ENCODE measurements at places on chromosomes 6 and 20.

- no peak for DNase-seq
Observed at GRCh38 chr6:136955123-136955522, 33.0 kb downstream of the SLC35D3 start.

- no peak for DNase-seq
Observed at GRCh38 chr20:4835244-4836177, 113.8 kb downstream of the PRND start.

DNA sequence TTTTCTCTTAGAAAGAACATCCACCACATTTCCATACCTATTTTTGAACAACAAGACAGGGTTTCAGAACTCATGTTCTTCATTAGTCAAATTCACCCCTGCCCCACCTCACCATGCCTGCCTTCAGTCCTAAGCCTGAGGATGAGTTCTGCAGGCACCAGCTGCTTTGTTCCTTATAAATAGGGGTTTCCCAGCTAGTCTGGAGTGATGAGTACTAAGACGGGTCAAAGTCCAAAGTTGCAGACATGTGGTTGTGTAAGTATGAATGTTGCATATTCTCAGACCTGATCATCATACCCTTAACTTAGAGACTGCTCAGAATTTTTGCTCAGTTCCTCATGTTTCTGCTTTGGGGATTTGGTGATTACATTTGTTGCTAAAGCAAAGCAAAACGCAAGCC is 257.7 kb upstream of the CDYL start:
- DNase-seq: no peak

GRCh38 chr6:40685862-40686261 is 98.7 kb upstream of the LRFN2 start:
- DNase-seq: no peak

DNA sequence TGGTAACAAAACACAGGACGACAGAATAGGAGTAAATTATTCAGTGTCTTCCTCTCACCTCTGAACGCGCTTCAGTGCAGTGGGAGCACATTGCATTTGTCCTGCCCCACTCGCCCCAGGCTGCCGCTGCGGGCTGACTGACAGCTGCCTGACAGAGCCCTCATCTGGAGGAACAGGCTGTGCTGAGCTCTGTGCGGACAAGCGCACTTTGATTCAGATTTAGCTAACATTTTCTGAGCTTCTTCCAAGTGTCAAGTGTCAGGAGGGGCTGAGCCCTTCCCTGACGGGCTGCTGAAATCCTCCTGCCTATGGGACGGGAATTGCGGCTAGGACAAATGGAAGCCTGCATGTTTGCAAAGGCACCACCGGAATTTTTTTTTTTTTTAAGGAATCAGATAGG is 383.0 kb upstream of the CDH4 start:
- no peak for DNase-seq

DNA sequence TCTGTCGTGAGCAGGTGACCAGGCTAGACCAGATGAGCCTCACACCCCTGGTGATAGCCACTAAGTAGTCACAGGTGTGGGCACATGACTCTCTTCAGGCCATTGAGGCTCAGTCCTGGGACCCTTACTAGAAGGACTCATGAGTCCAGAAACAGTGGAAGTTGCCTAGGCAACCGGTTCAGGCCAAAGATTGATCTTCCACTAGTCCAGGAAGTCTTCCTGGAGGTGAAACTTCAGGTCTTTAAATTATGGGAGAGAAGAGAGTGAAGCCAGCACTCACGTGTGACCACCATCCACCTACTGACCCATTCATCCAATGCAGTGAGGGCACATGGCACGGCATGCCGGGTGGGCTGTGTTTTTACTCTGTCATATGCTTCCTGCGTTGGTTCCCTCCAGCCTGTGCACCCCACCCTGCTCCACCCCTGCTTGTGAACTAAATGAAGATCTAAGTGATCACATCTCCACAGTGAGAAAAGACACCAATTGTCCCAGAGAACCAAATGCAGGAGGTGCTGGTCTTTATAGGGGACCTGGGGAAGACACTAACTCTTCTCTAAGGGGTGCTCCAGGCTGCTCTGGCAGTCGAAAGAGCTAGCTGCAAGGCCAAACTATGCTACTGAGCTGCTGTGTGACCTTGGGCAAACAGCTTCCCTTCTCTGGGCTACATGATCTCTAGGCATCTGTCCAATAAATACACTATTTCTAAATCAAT is 12.5 kb upstream of the STX16 start:
- no peak for DNase-seq

- no peak for DNase-seq
Observed at GRCh38 chr20:34791289-34792020, 34.0 kb downstream of the NCOA6 start.

DNA sequence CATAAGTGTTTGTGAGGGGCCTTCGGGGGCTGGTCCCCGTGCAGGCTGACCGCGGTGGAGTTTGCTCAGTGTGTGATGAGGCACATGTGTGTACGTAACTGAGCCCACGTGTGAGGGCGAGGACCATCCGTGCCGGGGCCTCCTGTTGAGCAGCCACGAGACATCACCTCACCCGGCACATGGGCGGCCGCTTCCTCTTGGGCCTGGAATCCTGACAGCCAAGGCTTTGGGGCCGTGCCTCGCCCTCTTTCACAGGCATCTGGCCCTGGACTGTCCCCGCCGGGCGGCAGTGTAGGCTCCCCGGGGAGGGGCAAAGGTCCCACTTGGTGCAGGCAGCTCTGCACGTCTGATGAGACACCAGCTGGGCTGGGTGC is 202.3 kb downstream of the DLL1 start:
- DNase-seq: no peak

GRCh38 chr6:164990901-164991300 is 318.5 kb downstream of the C6orf118 start:
- DNase-seq: no peak

DNA sequence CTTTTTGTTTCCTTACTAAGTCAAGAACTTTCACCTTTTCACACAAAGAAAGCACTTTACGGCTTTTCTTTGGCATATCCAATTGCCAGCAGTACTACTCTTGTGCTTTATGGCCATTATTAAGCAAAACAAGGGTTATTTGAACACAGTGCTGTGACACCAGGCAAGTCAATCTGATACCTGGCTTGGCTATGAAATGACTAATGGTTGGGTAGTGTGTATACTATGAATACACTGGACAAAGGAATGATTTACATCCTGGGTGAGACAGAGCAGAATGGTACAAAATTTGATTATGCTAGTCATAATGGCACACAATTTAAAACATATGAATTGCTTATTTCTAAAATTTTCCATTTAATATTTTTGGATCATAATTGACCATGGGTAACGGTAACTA is 22.1 kb upstream of the ADGRF1 start:
- no peak for DNase-seq

- no peak for DNase-seq
Observed at GRCh38 chr6:106637717-106638341, 8.5 kb downstream of the QRSL1 start.

- DNase-seq: no peak
Observed at GRCh38 chr6:42113936-42114636, 28.3 kb downstream of the C6orf132 start.

- DNase-seq: no peak
Observed at GRCh38 chr6:73644030-73644429, 9.8 kb downstream of the SLC17A5 start.

- DNase-seq: no peak
Observed at GRCh38 chr6:105692613-105693215, 289.8 kb upstream of the PREP start.

DNA sequence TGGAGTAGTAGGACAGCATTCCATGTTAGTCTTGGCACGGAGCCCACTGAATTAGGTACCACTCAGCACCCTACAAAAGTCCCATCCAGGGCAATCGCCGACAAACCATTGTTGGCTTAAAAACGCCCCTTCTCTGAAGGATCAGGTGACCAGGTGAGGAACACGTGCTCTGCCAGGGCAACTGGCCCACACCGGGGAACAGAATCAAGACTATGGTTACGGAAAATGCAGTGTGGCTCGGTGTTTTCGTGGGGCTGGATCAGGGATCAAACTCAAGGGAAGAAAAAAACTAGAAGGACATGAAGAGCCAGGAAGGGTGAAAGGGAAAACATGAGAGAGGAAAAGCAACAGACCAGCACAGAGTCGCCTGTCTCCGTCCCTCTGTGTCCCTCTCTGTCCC is 177.8 kb upstream of the ARID1B start:
- no peak for DNase-seq

DNA sequence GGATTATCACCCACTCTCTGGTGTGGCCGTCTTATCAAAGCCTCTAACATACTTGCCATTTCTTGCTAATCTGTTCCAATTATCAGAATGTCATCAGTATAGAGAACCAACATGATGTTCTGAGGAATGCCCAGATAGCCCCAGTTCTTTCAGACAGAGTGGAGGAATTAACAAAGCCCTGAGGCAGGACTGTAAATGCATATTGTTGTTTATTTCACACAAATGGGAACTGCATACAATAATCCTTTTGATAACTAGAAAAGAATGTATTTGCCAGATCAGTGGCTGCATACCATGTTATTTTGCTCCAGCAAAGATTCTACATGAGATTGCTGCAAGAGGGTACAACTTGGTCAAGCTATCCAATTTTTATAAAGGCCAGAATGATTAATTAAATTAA is 112.8 kb upstream of the HEY2 start:
- DNase-seq: no peak

DNA sequence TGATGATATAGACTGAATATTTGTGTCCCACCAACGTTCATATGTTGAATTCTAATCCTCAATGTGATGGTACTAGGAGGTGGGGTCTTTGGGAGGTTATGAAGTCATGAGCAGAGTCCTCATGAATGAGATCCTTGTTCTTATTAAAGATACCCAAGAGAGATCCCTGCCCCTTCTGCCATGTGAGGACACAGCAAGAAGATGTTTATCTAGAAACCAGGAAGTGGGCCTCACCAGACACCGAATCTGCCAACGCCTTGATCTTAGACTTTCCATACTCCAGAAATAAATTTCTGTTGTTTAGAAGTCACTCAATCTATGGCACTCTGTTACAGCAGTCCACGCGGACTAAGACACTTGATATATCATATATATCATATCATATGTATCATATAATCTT is 67.7 kb upstream of the GCM1 start:
- DNase-seq: no peak

GRCh38 chr20:13765299-13765698 is 19.4 kb downstream of the ESF1 start:
- DNase-seq: no peak

- DNase-seq: no peak
Observed at GRCh38 chr6:112743323-112743722, 396.2 kb downstream of the RFPL4B start.

DNA sequence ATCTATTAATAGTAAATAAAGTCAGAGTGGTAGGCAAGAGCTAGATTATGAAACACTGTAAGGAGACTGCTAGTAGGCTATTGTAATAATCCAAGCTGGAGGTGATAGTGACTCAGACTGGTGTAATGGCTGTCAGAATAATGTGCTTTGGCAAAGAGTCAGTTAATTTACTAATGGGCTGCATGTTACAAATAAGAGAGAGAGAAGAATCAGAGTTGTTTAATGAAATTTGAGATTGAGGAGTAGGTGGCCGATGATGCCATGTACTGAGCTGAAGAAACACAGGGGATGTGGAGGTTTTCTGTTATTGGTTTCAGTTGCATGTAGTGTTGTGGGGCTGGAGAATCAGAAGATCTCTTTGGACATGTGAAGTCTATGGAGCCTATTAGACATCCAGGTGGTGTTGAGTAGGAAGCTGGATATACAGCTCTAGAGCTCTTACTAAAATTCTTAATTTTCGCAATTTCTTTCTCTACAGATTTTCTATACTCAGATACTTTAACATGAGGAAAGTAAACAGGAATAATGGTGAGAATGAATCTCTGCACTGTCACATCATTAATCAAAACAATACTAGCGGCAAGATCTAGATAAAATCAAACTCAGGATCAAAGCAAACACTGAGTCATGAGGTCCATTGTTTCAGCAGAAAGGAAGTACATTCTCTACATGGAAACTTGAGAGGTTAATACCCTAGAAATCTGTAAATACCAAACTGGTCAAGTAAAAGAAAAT is 167.7 kb downstream of the SIM1 start:
- DNase-seq: no peak

DNA sequence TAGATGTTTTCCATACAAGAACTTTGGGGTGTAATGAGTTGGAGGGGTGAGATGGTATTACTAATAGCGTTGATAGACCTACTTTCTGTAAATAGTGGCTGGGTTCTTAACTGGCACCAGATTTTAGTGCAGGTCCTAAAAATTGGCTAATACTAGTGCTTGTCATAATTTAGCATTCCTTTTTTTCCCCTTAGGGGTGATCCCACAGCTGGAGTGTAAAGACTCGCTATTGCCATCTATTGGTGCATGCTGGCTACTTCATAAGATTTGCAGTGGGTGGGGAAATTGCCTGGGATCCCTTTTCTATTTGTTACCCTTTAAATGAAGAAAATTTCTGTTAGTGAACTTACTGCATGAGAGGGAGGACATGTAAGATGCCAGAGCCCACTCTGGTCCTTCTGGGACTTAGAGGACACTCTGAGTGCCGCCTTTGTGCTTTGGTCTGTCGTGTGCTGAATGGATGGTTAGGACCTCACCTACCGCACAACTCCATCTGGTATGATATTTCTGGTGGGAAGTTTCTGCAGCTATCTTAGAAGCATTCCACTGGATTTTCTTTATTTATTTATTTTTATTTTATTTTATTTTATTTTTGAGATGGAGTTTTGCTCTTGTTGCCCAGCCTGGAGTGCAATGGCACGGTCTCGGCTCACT is 195.5 kb downstream of the JARID2 start:
- DNase-seq: peak; percentile 49
